8988T (cell line): ENCODE measurements at places on chromosomes 7 and 10.

- DNase-seq = no peak
Observed at GRCh38 chr10:78209970-78210369, 176.3 kb downstream of the RPS24 start.

GRCh38 chr7:42237811-42238541, 967 bp upstream of the GLI3 start:
- no peak for DNase-seq

DNA sequence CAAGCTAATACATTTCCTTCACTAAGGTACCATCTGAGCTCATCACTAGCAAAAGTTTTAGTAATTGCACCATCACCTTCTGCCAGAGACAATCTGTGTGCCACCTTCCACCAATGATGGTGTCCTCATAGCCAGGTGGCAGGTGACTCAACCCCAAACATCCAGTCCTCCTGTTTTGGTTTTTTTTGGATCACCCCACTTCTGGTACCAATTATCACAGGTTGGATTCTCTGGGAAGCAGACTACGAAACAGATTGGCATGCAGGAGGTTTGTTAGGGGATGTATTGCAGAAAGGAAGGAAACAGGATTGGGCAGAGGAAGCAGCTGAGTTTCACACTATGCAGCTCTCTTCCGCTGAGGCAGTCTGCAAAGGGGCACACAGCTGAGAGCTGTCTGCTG, 4.5 kb upstream of the TACC2 start:
- DNase-seq = no peak

- DNase-seq = no peak
Observed at GRCh38 chr10:100490531-100490930, 27.7 kb downstream of the WNT8B start.

- no peak for DNase-seq
Observed at GRCh38 chr10:25441270-25441669, 266.5 kb downstream of the GPR158 start.

- no peak for DNase-seq
Observed at GRCh38 chr7:139588632-139589031, 65.1 kb downstream of the CLEC2L start.

- no peak for DNase-seq
Observed at GRCh38 chr7:134933460-134934068, 52.7 kb upstream of the AGBL3 start.

DNA sequence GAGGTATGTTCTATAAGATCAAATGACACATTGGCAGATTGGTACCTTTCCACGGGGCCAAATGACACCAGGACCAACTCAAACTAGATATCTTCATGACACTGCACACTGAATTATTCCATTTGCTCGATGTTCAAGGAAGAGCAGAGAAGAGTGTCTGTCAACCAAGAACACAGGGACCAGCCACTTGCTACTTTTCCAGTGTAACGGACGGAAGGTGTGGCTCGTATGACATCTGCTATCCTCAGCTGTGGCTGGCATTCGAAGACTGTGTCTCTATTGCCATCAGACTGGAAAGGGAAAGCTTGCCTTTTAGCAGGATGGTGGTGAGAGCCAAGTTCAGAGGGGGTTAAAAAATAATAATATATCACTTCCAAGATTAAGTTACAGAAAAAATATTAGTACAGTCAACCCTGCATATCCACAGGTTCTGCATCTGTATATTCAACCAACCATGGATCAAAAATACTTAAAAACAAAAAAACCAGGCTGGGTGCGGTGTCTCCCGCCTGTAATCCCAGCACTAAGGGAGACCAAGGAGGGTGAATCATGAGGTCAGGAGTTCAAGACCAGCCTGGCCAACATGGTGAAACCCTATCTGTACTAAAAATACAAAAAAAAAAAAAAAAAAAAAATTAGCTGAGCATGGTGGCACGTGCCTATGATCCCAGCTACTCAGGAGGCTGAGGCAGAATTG, 237.1 kb downstream of the PRPF18 start:
- no peak for DNase-seq
